HFFc6 (cell line): ENCODE measurements at places on chromosomes 3 and 15. TPM values are rescaled to one million over a fixed set of nuclear protein-coding genes. Genes with fewer than 3 reads are reported as not detected.

GRCh38 chr15:99962006-99962561 lies 228.8 kb upstream of the LYSMD4 start:
- no peaks in the 10 kb centered on the region for H3K36me3 ChIP-seq
- no peak for DNase-seq
- H3K27ac ChIP-seq: no peak overlapping the region
- no peaks in the 10 kb centered on the region for H3K4me1 ChIP-seq
- peaks cover 5% of the 10 kb centered on the region for H3K27me3 ChIP-seq

DNA sequence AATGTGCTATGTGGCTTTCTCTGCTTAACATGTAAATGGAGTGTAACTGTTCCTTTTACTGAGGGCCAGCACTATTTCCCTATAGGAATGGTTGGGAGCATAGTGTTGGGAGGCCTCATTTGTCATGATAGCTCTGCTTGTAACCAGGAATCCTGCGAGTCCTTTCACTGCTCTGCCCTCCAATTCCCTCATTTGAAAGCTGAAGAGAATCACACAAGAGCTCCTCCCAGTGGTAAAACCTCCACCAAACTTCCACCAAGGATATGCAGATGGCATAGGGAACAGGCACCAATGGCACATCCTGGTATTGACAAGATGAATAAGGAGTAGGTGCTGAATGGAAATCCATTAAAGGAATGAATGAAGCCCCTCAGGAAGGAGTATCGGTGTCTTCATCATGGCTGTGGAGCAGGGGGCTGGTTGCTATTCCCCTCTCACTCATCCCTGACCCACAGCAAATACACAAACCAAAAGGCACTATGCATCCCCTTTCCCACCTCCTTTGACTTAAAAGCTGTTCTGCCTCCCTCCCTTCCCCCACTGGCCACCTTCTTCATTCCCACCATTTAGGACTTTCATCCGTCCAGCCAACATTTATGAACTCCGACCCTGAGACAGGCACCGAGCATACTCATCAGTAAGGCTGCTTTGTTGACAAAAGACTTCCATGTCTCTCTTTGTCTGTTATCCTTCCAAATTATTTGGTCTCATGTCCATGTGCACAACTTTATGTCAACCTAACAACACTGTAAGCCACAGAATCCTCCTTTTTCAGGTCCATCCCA lies 560.8 kb downstream of the FOXP1 start:
- peak; percentile 20 for DNase-seq
- peaks cover 20% of the 10 kb centered on the region for H3K36me3 ChIP-seq
- H3K27ac ChIP-seq: peak overlapping the region; percentile 53
- H3K4me3 ChIP-seq: no peak overlapping the region

- H3K27ac ChIP-seq: peak overlapping the region; percentile 96; the same call in 1 of the 2 replicates
- H3K36me3 ChIP-seq: peaks cover 43% of the 10 kb centered on the region
- H3K4me3 ChIP-seq: peak overlapping the region; percentile 98
- peaks cover 5% of the 10 kb centered on the region for H3K27me3 ChIP-seq
- H3K4me1 ChIP-seq: peaks cover 43% of the 10 kb centered on the region
- DNase-seq: peak; percentile 26
Measured at GRCh38 chr15:69450968-69451695, 1.5 kb upstream of the RPLP1 start.

- DNase-seq: peak; percentile 70
- H3K36me3 ChIP-seq: peaks cover 19% of the 10 kb centered on the region; the same call in 1 of the 2 replicates
- H3K27ac ChIP-seq: peak overlapping the region; percentile 80
- peaks cover 20% of the 10 kb centered on the region for H3K4me1 ChIP-seq
- no peak overlapping the region for H3K4me3 ChIP-seq
- no peaks in the 10 kb centered on the region for H3K27me3 ChIP-seq
Measured at GRCh38 chr15:44468709-44469385, 41.4 kb downstream of the CTDSPL2 start.

DNA sequence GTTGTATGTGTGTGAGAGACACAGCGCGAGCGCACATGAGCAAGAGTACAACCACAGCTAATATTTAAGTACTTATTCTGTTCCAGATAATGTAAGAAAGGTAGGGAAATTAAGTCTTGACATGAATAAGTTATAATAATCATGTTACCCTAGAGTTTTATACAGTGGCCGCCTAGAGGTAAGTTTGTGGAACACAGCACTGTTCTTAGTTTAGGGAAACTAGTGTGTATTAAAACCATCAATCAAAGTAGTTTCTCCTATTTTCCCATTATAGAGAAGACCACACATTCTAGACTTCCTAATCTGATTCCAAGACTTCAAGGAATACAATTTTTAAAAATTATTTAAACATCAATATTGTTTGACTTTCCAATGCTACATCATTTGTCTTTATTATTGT lies 9.5 kb downstream of the ALDH1A2 start:
- H3K4me3 ChIP-seq: no peak overlapping the region
- no peaks in the 10 kb centered on the region for H3K4me1 ChIP-seq
- no peaks in the 10 kb centered on the region for H3K36me3 ChIP-seq
- H3K27me3 ChIP-seq: peaks cover 4% of the 10 kb centered on the region; the same call in 1 of the 2 replicates
- DNase-seq: no peak

- no peaks in the 10 kb centered on the region for H3K36me3 ChIP-seq
- no peaks in the 10 kb centered on the region for H3K4me1 ChIP-seq
- H3K27me3 ChIP-seq: peaks cover 7% of the 10 kb centered on the region
- H3K27ac ChIP-seq: no peak overlapping the region
Measured at GRCh38 chr3:134636406-134636805, 14.4 kb downstream of the KY start.

DNA sequence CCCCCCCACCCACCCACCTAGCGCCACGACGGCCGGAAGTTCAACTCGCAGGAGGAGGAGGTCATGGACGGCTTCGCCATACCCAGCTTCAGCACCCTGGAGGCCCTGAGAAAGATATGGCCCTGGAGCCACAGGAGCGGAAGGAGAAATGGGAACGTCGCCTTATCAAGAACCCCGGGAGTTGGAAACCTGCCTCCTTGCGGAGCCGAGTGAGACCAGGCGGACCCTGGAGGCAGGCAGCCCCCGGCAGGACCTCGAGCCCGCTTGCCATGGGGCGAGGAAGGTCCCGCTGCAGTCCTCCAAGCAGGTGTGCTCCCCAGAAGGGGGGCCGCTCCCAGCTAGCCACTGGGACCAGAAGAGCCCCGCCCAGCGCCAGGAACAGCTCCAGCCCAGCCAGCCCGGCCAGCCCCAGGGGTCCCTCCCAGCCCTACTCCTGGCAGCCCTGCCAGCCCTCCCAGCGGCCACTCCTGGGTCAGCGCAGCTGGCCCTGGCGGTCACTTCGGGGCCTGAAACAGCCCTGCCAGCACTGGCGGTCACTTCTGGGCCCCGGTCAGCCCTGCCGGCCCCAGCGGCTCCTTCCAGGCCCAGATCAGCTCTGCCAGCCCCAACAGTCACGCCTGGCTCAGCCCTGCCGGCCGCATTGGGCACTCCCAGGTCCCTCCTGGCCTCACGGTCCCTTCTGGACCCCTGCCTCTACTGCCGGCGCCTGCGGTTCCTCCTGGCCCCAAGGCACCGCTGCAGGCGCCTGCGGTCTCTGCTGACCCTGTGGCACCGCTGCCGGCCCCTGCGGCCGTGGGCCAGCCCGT lies 10.3 kb upstream of the ROPN1B start:
- H3K27me3 ChIP-seq: peaks cover 17% of the 10 kb centered on the region
- H3K36me3 ChIP-seq: no peaks in the 10 kb centered on the region
- H3K4me3 ChIP-seq: no peak overlapping the region

- no peaks in the 10 kb centered on the region for H3K36me3 ChIP-seq
- no peak overlapping the region for H3K4me3 ChIP-seq
- H3K27me3 ChIP-seq: no peaks in the 10 kb centered on the region
- no peak for DNase-seq
- no peak overlapping the region for H3K27ac ChIP-seq
Measured at GRCh38 chr3:89275001-89275400, 167.6 kb downstream of the EPHA3 start.

- H3K4me3 ChIP-seq: no peak overlapping the region
- no peaks in the 10 kb centered on the region for H3K36me3 ChIP-seq
- H3K4me1 ChIP-seq: peaks cover 7% of the 10 kb centered on the region; the same call in 1 of the 2 replicates
- H3K27me3 ChIP-seq: peaks cover 5% of the 10 kb centered on the region
Measured at GRCh38 chr3:9638155-9638554, 11.2 kb upstream of the MTMR14 start.

DNA sequence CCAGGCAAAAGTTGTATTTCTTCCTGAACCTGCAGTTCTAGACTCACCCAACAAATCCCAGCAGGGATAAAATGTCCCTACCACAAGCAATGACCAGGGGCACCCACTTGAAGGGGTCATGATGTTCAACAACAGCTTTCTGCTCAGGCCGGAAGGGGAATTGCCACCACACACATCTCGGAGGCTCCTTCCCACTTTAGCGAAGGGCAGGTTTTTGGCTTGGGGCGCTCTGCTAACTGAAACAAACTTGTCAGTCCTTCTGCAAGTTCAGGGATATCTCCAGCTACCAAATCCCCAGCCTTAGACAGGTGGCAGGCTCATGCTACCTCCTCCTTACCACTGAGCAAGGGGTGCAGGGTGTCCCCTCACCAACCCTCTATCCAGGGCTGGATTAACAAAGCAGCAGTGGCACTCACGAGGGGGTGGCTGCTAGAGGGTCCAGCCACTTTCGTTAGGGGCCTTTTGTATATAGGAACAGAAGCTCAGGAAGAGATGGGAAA lies 2.2 kb downstream of the ADCY5 start:
- H3K27ac ChIP-seq: no peak overlapping the region
- no peak overlapping the region for H3K4me3 ChIP-seq
- H3K4me1 ChIP-seq: no peaks in the 10 kb centered on the region
- DNase-seq: no peak
- peaks cover 5% of the 10 kb centered on the region; the same call in 1 of the 2 replicates for H3K36me3 ChIP-seq

- peaks cover 1% of the 10 kb centered on the region; the same call in 1 of the 2 replicates for H3K27me3 ChIP-seq
- H3K4me3 ChIP-seq: no peak overlapping the region
- peaks cover 13% of the 10 kb centered on the region; the same call in 1 of the 2 replicates for H3K4me1 ChIP-seq
- H3K36me3 ChIP-seq: no peaks in the 10 kb centered on the region
- peak; percentile 57 for DNase-seq
Measured at GRCh38 chr3:101695779-101696372, 9.4 kb upstream of the RPL24 start.

DNA sequence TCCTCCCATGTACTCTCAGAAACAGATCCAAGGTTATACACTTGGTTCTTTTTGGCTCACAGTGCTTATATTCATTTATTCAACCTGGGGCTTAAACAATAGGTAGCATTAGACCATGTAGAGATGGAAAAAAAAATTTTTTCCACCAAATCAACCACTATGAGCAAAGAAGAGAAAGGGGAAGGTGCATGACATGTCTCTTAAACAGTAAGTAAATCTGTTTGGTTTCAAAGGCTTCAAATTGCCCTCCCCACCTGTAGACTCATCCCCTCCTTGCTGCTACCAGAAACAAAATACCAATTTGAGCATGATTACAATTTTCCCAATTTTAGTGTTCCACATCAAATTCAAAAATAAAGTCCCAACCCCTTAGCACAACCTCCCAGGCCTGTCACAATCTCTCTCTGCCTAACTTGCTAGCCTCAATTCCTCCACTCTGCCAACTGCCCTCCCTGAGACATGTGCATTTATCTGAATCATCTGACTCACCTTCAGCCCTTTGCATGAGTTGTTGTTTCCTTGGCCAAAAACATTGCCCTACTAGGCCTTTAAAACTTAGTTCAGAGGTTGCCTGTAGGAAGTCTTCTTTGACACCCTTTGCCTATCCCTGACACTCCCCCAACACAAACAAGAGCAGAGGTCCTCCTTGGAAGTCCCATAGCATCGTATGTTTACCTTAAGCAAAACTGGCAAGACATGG lies 30.3 kb upstream of the TSC22D2 start:
- DNase-seq: no peak
- no peak overlapping the region for H3K27ac ChIP-seq
- peaks cover 23% of the 10 kb centered on the region for H3K36me3 ChIP-seq

GRCh38 chr3:13479582-13480339 lies at the start of gene HDAC11:
Gene HDAC11, plus strand, starts transcription at chr3:13480306. Its CDS starts 42 bp downstream, at chr3:13480348.
- no peaks in the 10 kb centered on the region for H3K36me3 ChIP-seq
- peaks cover 26% of the 10 kb centered on the region for H3K4me1 ChIP-seq
- H3K27me3 ChIP-seq: peaks cover 2% of the 10 kb centered on the region; the same call in 1 of the 2 replicates

DNA sequence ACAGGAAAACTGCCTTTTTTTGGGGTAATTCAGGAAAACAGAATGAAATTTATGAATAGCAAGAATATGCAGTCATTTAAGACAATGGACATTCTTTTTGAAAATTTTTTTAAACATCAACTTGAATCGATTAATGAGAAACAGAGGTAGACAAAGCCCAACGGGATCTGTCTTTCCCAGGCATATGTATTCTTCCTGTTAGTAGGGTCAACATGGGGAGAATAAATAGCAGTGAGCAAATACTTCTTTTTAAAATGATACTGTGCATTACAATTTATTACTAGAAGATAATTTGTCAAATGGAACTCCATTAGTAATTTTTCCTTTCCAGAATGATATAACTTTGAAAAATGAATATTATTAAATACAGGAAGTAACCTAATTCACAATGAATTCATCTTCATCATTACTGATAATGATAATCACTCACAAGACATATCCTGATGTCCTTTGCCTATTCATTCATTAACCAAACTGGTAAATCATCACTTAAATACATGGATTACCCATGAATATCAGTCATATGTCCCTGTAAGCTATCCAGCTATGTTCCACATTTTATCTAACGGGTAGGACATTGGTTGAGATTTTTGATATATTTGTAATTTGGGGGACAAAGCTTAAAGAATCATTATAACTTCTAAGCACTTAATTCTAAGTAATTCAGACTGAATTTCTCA lies 209.2 kb upstream of the CDIN1 start:
- H3K27me3 ChIP-seq: no peaks in the 10 kb centered on the region
- H3K4me1 ChIP-seq: peaks cover 67% of the 10 kb centered on the region
- peak overlapping the region; percentile 37; the same call in 1 of the 2 replicates for H3K4me3 ChIP-seq
- peak overlapping the region; percentile 77 for H3K27ac ChIP-seq

DNA sequence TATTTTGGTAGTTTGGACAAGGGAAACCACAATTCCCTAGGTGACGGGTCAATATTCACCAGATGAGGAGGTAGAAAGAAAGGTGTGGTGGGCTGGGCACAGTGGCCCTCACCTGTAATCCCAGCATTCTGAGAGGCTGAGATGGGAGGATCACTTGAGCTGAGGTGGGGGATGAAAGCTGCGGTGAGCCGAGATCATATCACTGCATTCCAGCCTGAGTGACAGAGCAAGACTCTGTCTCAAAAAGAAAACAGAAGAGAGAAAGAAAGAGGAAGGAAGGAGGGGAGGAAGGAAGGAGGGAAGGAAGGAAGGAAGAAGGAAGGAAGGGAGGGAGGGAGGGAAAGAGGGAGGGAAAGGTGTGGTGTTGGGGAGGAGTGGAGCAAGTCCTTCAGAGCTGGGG lies 56.1 kb upstream of the RNF7 start:
- H3K4me1 ChIP-seq: peaks cover 44% of the 10 kb centered on the region
- no peak overlapping the region for H3K4me3 ChIP-seq
- no peak for DNase-seq
- no peak overlapping the region for H3K27ac ChIP-seq
- no peaks in the 10 kb centered on the region for H3K36me3 ChIP-seq

The APOD gene
- 0.14 to 0.43 TPM (median 0.26 TPM) in 3 replicates for total RNA-seq

The AEN gene
- total RNA-seq: 65.3 to 74.5 TPM (median 68.8 TPM) in 3 replicates

The GNAI2 gene
- 551 to 593 TPM (median 580 TPM) in 3 replicates for total RNA-seq

The TP63 gene
- total RNA-seq: not detected in 3 replicates

The LYZL4 gene
- not detected in 3 replicates for total RNA-seq

The FBXL22 gene
- total RNA-seq: 0.17 to 0.57 TPM (median 0.27 TPM) in 3 replicates

The SCAANT1 gene
- total RNA-seq: not detected in 3 replicates

The RTP3 gene
- total RNA-seq: not detected in 3 replicates

The ADPRH gene
- total RNA-seq: 0.11 to 1.5 TPM (median 1.3 TPM) in 3 replicates

The ZNF660 gene
- total RNA-seq: 0.02 to 0.22 TPM (median 0.06 TPM) in 3 replicates

The C2CD4A gene
- not detected in 2 replicates for total RNA-seq
